GM12864 (cell line): ENCODE measurements at places on chromosomes 12 and 14.

- peak; percentile 25 for DNase-seq
Observed at GRCh38 chr12:72141381-72141780, 130.8 kb upstream of the TRHDE start.

DNA sequence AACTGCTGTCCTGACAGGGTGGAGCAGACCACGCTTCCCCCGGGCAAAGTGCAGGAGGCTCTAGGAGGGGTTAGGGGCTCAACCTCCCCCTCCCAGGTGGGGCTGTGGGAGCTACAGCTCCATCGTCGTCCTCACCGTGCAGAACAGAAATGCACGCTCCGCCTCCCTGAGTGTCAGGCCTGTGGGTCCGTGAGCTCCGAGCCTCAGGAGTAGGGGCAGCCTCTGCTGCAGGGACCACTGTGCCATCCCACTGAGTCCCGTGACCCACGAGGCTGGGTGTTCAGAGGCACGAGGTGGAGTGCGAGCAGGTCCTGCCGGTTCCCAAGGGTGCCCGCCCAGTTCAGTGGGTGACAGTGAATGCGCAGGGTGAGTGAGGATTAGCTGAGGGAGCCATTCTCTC is 48.6 kb downstream of the CACNA1C start:
- DNase-seq, result no peak

DNA sequence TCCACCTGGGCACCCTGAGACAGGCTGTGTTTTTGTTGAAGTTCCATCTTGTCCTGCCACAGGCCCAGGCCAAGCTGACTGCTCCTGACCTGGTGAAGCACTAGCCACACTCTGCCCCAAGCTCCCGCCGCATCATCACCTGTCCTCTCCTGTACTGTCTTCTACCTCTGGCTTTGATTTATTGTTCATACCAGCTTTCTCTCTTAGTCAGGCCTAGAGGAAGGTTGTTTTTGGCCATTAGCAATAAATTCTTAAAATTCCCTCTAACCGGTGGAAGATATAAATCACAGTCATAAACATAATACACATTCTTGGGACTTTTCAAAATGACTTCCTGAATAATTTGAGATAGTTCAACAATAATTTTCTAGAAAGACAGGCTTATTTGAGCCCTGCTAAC is 169.4 kb downstream of the DAD1 start:
- DNase-seq, result no peak

DNA sequence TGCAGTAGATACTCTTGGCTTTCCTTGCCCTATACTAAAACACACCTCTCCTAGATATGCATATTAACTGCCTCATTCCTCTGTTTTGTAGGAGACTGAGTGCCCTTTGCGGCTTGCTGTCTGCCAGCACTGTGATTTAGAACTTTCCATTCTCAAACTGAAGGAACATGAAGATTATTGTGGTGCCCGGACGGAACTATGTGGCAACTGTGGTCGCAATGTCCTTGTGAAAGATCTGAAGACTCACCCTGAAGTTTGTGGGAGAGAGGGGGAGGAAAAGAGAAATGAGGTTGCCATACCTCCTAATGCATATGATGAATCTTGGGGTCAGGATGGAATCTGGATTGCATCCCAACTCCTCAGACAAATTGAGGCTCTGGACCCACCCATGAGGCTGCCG is 15.4 kb downstream of the TRAFD1 start:
- no peak for DNase-seq

DNA sequence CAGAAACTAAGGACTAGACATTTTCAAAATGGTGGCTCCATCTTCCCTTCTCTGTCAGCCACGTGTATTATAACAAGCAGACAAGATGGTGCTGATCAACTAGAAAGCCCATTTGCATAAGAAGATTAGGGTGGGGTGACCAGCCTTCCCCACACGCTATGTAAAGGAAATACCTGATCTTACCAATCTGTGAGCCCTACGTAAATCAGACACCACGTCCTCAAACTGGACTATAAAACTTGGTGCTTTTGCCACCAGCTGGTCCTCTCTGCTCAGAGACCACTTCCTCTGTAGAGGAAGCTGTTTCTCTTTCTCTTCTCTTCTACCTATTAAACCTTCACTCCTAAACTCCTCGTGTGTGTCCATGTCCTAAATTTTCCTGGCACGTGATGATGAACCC is 101.1 kb upstream of the PLEKHG7 start:
- no peak for DNase-seq

GRCh38 chr12:111222523-111222922 is 146.4 kb downstream of the PHETA1 start:
- DNase-seq, result no peak
